ENCODE measurements at places on chromosomes 6 and 20.

DNA sequence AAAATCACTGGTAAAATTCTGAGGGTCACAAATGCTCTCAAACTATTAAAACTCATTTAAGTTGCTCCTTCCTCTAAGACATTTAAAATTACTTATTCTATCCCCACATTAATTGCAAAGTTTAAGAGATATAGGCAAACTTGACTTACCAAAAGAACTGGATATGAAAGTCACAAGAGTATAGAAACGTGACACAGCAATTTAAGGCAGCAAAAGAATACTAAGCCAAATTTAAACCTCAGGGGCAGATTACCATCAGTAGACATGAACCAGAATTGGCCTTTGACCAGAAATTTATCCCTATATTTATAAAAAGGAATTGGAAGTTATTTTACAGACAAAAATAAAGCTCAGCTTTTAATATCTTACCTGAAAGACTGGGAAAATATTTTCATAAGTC is 56.0 kb downstream of the MAP3K7 start:
- DNase-seq = no peak

DNA sequence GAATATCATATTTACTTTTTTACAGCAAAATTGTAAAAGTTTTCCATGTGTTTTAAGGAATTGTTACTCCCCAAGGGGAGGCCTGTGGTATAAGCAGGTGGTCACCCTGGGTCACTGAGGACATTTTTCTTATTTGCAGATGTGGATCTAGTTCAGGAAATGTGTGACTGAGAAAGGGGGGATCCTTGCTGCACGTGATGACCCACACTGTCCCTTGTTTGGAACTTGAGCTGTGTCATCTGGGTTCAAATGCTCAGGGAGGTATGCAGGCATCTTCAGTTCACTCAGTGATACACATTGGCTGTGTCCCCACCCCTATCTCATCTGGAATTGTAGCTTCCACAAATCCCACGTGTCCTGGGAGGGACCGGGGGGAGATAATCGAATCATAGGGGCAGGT is 431.9 kb upstream of the CDH4 start:
- DNase-seq = no peak

GRCh38 chr6:155510879-155511278 is 55.2 kb upstream of the NOX3 start:
- DNase-seq = no peak

- no peak for DNase-seq
Observed at GRCh38 chr6:110681543-110682459, 133.5 kb downstream of the CDK19 start.

DNA sequence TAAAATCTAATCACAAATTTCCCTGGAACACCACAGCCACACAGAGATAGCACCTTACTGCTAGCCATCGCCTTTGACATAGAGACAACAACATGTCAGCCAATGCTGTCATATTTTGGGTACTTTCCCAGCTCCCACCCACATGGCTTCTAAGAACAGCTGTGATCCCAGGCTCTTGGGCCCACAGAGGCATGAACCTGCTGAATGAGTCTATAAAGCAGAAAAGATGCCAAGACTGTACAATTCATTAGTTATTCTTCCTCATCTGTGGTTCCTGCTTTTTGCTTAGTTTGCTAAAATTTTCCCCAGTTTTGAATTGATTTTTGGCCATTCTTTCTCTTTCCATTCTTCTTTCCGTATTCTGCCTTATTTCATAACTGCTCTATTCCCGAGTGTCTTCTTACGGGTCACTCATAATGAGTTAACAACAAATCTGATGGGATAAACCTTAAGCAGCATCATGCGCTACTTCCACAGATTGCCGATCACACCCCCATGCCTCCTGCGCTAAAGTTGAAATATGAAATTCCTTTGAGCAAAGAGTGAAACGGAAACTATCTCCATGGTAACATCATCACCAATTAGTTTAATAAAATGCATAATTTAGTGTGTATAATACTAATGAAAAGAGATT is 327.3 kb upstream of the HSF2 start:
- no peak for DNase-seq

GRCh38 chr6:166305562-166306117 is 2.6 kb downstream of the PRR18 start:
- no peak for DNase-seq

DNA sequence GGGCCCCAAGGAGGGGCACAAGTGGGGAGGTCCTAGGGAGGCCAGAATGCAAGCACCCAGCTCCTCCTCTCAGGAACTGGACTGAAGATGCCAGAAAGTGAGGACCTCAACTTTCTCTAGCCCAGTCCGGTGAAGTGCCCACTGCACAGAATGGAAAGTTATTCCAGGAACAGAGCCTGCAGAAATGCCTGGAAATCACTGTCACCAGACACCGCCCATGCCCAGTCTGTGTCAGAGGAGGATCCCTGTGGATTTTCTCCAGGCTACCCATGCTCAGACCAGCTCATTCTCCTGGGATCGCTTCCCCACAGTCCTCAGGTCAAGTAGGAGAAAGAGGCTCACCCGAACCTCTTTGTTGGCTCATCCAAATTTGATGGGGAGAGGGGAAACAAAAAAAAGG is 6.5 kb downstream of the PRPH2 start:
- no peak for DNase-seq

DNA sequence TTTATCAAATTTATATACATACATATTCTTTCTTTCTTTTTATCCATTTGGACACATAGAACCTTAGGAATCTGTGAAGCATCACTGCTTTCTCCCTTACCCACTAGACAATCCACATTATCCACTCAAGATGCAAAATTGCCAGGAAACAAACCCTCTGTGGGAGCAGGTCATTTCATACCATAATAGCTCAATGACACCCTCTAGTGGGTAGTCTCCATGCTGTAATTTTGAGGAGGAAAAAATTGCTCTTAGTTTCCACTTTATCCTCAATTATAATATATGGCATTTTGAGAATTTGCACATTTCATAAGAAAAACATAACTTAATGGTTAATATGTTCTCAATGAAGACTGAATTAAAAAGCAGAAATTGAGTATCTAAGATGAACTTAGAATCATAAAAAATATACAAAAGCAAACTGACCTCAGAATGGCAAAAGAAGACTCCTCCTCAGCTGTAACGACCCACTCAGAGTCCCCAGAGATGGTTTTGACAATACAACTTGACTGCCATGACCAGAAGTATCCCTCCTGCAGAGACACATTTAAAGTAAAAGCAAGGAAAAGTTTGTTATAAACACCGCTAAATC is 164.1 kb downstream of the FRK start:
- no peak for DNase-seq

GRCh38 chr20:53914091-53914780 is 156.2 kb downstream of the BCAS1 start:
- no peak for DNase-seq

GRCh38 chr20:44137266-44137801 is 49.7 kb downstream of the JPH2 start:
- no peak for DNase-seq

GRCh38 chr20:37759761-37760209 is 66.0 kb downstream of the CTNNBL1 start:
- no peak for DNase-seq

- no peak for DNase-seq
Observed at GRCh38 chr6:134678436-134678889, 271.4 kb downstream of the ALDH8A1 start.

DNA sequence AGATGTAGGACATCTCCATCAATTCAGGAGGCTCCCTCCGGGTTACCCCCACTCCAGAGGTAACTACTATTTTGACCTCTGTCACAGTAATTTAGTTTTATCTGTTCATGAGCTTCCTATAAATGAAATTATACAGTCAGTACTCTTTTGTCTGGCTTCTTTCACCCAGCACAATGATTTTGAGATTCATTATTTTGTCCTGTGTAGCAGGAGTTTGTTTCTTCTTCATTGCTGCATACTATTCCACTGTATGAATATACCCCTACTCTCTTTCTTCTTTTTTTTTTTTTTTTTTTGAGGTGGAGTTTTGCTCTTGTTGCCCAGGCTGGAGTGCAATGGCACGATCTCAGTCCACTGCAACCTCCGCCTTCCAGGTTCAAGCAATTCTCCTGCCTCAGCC is 11.8 kb upstream of the AP5S1 start:
- no peak for DNase-seq

GRCh38 chr6:1312473-1313367 is 822 bp downstream of the FOXQ1 start:
- DNase-seq = no peak

- no peak for DNase-seq
Observed at GRCh38 chr6:112193535-112194051, 60.8 kb downstream of the LAMA4 start.

DNA sequence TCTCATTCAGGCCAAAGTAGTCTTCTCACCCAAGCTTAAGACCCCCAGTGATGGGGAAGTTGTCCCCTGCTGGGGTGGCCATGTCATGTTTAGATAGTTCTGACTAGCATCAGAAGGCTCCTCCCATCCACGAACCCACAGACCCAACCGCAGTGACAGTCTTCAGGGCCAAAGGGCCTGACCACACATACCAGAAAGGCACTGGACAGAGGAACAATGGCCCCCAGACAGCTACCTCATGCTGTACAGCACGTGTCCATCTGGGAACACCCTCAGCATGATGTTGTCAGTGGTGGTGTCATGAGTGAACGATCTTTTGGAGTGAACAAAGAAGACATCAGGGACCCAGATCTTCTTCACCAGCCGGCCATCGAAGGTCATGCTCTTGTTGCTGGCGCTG is 46.3 kb downstream of the GABRR2 start:
- no peak for DNase-seq

DNA sequence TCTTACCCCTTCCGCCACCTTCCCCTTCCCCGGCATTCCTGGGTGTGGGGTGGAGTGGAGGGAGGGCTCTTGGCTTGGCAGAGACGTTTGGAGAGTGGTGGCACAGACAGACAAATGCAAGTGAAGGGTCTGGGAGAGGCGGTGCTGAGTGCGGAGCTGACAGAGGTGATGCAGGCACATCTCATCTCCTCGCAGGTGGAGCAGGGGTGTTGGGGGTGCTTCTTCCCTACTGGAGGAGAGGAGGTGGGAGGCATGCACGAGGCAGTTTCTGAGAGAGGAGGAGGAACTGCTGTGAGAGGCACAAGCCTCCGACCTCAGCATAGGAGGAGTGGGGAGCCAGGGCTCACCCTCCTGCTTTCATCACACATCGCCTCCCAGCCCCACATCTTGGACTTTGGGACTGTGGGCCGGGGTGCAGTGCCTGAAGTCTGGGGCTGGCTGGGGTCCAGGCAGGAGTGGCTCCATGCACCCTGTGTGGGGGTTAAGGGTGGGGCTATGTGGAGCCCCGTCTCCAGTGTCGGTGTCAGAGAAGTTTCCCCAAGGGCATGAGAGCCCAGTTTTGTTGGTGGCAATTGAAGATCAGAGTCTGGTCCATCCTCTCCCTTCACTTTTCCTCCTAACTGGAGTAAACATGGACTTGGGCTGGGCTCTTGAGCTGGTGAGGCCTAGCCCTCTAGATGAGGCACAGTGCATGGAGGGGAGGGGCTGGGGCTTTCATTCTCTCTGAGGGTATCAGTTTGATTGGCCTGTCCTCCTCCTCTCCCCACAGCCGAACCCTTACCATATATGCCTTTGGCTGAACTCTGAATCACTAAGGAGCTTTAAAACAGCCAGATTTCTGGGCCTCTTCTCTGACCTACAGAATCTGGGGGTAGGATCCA is 20.2 kb upstream of the SLC22A7 start:
- DNase-seq = no peak

DNA sequence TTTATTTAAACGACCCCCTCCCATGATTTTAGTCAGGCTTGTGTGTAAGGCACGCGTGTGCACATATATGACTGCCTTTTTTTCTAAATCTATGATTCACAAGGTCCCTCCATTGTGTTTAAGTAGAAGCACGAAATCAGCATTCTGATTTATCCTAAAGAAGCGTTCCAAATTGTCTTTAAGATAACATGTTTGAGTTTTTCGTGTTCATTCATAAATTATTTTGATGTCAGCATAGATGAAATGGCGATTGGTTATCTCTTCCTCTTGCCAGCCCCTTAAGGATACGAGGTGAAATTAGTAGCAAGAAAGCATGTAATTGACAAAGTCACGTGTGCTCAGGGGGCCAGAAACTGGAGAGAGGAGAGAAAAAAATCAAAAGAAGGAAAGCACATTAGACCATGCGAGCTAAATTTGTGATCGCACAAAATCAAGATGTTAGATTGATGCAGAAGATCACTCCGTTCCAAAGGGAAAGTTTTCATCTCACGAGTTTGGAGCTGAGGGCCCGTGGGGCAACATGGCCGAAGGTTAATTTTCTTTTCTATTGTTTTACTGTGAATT is at the start of gene LIN28B:
TSS of gene LIN28B (plus strand) at position 377 of the 564 bp plus-strand sequence. CDS start at position 521, 144 bp downstream.
- DNase-seq = no peak

- DNase-seq = no peak
Observed at GRCh38 chr6:116018976-116019375, 41.7 kb downstream of the FRK start.

DNA sequence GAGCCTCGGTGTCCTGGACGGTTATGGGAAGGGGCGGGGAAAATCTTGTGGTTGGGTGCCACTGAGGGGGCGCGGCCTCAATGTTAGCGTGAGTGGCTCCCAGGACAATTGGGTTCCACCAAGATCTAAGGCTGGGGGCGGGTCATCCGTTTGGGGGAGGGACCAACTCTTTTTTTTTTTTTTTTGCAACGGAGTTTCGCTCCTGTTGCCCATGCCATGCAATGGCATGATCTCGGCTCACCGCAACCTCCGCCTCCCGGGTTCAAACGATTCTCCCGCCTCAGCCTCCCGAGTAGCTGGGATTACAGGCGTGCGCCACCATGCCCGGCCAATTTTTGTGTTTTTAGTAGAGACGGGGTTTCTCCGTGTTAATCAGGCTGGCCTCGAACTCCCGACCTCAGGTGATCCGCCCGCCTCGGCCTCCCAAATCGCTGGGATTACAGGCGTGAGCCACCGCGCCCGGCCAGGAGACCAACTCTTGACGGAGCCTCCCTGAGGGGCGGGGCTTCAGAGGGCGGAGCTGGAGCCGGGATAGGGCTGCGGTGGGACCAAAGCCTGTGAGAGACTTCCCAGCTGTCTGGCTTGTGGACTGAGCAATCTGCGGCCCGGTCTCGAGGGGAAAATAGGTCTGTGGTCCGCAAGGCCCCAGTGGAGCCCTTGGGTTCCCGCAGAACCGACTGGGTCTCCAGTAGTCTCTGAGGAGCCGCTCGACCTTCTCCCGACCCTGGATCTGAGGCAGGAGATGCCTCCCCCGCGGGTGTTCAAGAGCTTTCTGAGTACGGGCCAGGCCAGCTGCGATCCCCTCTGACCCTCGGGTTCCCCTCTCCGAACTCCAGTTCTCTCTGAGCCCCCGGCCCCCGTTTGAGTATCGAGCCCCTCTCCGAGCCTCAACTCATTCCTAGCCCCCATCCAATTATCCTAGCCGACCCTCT is 1.1 kb downstream of the SPAG4 start:
- DNase-seq = peak; percentile 60

DNA sequence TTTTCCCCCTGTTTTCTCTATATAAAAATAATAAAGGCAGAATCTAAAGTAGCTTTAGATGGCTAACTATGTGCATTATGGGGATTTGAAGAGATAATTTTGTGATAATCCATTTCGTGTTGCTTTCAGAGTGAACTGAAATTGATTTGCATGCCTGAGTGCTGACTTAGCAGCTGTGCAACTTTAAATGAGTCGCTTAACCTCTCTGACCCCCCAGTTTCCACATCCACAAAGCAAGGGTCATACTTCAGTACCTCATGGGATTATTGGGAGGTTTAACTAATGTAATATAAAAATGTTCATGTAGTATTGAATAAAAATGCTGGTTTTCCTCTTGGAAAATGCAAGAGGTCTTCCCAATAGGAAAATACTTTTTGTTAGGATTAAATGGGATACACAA is 63.8 kb upstream of the FABP7 start:
- DNase-seq = no peak

GRCh38 chr20:32576560-32576959 is 8.6 kb downstream of the NOL4L start:
- no peak for DNase-seq
